IMR-90 (cell line): ENCODE measurements at places on chromosomes 5 and 9.
A peak's percentile ranks its signal among the peaks of the same experiment; 100 is the strongest.

- DNase-seq = no peak
These were observed 122.0 kb upstream of the RANBP3L start for GRCh38 chr5:36423578-36424307.

DNA sequence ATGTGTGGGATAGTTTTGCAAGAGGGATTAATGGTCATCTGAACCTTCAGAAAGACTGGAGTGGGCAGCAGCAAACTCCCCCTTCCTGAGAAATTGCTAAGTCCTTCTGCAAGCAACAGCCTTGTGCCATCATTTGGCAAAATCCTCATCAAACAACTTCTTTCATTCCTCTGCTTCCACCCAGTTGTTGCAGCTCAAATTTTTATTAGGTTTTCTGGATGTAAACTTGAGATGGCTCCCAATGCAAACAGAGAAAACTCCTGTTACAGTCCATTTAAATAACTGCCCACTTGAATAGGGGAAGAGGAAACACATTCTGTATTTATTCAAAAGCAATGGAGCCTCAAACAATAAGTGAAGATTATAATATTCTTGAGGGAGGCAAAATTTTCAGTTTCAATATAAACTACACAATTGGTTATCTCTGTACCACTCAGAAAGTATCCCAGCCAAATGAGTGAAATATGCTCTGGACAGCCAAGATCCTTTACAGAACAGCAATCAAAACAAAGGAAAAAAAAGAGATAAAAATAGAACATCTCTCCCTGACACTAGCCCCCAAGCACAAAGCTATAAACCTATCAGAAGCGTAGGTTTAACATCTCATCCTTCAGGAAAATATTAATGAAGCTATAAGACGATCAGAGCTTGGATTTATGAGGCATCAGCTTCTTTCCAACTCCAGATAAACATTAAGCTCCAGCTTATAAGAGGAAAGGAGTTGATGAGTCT, 17.3 kb upstream of the DAP start:
- DNase-seq = no peak

DNA sequence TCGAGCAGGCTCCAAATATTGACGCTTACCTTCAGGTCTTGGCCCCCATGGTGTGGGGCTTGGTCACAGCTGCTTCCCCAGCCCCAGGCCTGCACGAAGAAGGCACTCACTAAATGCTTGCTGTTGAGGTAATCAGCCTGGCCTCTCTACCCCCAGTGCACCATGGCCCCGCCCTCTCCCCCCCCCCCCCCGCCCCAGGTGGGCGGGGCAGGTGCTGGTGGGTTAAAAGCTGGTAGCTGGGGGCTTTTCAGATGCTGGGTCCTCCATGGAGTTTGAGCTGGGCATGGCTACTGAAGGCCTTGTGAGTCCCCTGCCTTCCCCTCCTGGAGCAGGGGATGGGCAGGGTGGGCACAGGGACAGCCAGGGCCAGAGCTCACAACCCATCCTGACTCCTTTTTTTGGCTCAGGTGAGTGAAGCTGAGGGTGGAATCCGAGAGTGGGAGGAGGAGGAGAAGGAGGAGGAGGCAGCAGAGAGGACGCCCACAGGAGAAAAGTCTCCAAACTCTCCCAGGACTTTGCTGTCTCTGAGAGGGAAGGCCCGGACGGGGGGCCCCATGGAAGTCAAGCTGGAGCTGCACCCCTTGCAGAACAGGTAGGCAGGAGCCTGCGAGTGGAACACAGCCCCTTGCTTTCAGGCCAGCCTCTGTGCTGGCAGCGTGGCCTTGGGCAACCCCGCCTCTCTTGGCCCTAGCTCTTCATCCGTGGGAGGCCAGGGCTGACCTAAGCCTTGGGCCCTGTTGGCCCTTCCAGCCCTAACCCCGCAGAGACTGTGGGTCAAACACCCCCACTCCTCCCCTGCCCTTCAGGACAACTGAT, 4.4 kb upstream of the TSPAN17 start:
- DNase-seq = no peak

- DNase-seq = peak; percentile 61
These were observed 165.8 kb downstream of the MELK start for GRCh38 chr9:36738318-36738976.

DNA sequence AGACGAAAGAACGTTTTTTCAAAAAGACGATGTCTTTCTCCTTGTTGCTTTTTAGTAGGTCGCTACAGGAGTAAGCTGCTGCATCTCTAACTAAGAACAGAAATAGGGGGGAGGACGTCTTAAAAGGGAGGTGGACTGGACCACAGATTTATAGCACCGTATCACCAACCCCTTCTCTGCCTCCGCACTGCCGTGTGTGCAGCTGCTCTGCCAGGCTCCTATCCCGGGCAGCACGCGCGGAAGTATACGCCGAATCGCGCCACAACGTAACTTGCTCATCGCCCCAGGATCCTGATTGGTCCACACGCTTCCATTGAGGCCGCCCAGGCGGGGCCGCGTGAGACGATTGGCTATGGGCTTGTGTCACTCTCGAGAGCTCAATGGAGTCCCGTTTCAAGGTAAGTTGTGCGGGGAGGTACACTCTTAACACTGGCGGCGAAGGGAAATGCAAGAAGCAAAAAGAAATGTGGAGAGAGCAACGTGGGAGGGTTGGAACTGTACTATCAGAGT, at the start of gene ELAVL2:
ELAVL2 (minus strand) TSS at position 121 of the 510 bp plus-strand sequence. CDS start 64,006 bp downstream, outside the sequence.
- peak; percentile 81 for DNase-seq

DNA sequence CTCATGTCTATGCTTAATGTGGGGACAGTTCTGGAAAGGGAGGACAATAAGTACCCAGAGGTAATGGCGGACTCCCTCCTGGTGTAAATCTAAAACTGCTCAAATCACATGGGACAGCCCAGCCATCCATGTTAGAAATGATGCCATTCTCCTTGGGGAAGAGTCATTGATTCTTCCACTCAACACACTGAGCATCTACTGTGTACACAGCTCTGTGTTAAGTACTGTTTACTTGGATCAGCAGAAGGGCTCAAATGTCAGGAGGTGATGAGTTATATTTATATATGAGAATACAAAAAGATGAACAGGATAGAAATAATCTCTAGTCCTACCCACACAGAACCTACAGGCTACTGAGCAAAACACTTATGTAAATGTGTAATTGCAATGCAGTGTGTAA, 31.8 kb upstream of the NANS start:
- no peak for DNase-seq

GRCh38 chr5:148957591-148958202, 105.2 kb downstream of the SH3TC2 start:
- peak; percentile 43 for DNase-seq

GRCh38 chr9:88995200-88995577, 3.9 kb downstream of the S1PR3 start:
- DNase-seq = no peak

DNA sequence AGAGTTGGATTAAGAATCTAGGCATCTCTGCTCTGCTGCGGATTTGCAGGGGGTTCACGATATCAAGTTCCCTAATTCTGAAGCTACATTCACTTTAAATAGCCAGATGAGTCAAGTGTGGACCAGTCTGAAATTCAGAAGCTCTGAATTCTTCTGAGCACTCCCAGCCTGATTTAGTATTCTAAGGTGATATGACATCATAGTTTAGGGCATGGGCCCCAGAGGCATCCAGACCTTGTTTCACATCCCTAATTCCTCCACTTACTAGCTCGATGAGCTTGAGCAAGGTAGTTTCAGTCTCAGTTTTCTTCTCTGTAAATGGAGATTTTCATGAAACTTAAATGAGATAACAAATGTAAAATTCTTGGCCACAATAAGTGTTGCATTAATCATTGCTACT, 65.2 kb downstream of the TMEM167A start:
- DNase-seq = peak; percentile 2

GRCh38 chr5:82162573-82162972, 115.6 kb downstream of the RPS23 start:
- no peak for DNase-seq

- DNase-seq = no peak
These were observed 57.7 kb downstream of the NREP start for GRCh38 chr5:111699324-111699723.

GRCh38 chr5:180109920-180110319, 38.4 kb upstream of the RNF130 start:
- DNase-seq = no peak

- no peak for DNase-seq
These were observed 52.6 kb downstream of the CRB2 start for GRCh38 chr9:123408313-123409262.

- DNase-seq = no peak
These were observed 44.7 kb downstream of the RGS3 start for GRCh38 chr9:113508111-113508749.

DNA sequence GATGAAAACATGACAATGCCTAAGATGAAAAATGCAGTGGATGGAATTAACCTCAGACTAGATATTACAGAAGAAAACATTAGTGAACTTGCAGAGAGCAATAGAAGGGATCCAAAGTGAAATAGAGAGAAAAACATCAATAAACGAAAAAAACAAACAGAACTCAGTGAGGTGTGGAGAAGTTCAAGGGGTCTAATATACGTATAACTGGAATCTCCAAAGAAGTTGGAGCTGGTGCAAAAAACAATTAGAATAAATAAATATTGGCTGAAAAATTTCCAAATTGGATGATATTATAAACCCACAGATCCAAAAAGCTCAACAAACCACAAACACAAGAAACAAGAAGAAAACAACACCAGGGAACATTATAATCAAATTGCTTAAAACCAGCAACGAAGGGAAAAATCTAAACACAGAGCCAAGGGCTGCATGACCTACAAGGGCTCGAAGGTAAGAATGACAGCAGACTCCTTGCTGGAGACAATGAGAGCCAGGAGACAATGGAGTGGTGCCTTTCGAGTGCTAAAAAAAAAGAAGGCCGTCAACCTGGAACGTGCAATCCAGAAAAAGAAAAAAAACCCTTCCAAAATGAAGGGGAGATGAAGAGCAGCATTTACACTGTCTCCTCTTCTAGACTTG, 11.8 kb downstream of the FAM163B start:
- DNase-seq = no peak

DNA sequence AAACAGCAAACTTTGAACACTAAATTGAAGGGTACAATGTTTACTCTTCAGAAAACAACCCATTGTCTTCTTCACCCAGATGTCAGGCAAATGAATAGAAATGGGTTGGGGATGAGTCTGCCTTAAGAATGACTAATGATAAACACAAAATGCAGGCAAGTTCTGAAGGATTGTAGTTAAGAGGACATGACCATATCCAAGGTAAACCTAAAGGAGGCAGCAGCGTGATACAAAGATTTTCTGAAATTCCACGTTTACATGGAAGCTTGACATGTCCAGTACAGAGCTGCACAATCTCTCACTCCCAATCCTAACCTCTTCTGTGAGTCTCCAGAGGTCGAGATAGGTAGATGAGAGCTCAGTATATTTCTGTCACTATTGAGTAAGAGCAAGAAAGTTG, 1263.2 kb upstream of the CDH6 start:
- DNase-seq = no peak

- peak; percentile 81 for DNase-seq
These were observed 129.0 kb downstream of the SNX18 start for GRCh38 chr5:54646356-54647101.

- DNase-seq = no peak
These were observed 36.1 kb downstream of the TAF11L14 start for GRCh38 chr5:17670353-17670752.

DNA sequence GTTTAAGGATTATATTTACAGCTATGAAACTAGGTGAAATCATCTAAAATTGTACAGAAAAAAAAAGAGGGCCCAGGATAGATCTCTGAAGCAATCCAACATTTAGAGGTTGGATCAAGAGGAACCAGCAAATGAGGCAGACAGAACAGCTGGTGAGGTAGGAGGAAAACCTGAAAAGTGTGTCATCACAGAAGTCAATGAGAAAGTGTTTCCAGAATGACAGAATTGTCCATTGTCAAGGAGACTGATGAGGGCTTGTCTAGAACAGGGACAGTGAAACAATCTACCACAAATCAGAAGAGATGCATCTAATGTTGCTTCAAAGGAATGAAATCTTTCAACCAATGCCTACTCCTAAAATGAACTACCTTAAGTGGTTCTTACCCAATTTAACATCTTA, 6.6 kb downstream of the C5orf63 start:
- no peak for DNase-seq

- no peak for DNase-seq
These were observed 835 bp upstream of the DND1 start for GRCh38 chr5:140674211-140674610.

- no peak for DNase-seq
These were observed 869.2 kb downstream of the EFNA5 start for GRCh38 chr5:106801554-106801953.

GRCh38 chr5:36985387-36985786, 108.8 kb downstream of the NIPBL start:
- peak; percentile 56 for DNase-seq

GRCh38 chr9:96379461-96379860, 4.0 kb downstream of the SLC35D2 start:
- peak; percentile 86 for DNase-seq

DNA sequence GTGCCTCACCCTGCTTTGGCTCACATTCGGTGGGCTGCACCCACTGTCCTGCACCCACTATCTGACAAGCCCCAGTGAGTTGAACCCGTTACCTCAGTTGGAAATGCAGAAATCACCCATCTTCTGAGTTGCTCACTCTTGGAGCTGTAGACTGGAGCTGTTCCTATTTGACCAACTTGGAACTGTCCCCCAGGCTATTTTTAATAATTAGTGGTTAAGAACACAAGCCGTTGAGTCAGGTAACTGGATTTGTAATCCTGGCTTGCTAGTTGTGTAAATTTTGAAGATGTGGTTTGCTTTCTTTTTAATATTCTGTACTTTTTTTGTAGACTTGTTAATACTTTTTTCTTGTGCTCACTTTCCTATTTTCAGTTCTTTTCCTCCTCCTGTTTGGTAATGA, 81.2 kb downstream of the CNTLN start:
- DNase-seq = no peak

DNA sequence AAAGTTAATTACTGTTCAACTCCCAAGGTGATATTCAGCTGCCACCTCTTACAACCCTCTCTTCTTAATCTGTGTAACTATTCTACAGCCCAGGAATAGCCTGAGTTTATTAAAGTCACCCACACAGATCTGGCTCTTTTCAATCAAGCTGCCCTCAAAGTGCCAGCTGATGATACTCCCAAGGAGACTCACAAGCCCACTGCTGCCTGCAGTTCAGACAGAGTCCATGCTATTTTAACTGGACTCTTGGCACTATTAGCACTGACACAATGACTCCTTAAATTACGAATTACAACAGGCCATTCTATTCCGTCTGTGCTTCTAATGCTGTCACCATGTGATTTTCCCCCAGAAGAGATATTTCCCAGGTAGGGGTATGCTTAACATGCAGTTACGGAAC, 26.3 kb downstream of the REEP5 start:
- DNase-seq = no peak
